ENCODE measurements at places on chromosomes 3 and 15. TPM values are rescaled to one million over a fixed set of nuclear protein-coding genes. Genes with fewer than 3 reads are reported as not detected.

- no peak for DNase-seq
Observed at GRCh38 chr3:61218504-61218903, 32.7 kb downstream of the FHIT start.

DNA sequence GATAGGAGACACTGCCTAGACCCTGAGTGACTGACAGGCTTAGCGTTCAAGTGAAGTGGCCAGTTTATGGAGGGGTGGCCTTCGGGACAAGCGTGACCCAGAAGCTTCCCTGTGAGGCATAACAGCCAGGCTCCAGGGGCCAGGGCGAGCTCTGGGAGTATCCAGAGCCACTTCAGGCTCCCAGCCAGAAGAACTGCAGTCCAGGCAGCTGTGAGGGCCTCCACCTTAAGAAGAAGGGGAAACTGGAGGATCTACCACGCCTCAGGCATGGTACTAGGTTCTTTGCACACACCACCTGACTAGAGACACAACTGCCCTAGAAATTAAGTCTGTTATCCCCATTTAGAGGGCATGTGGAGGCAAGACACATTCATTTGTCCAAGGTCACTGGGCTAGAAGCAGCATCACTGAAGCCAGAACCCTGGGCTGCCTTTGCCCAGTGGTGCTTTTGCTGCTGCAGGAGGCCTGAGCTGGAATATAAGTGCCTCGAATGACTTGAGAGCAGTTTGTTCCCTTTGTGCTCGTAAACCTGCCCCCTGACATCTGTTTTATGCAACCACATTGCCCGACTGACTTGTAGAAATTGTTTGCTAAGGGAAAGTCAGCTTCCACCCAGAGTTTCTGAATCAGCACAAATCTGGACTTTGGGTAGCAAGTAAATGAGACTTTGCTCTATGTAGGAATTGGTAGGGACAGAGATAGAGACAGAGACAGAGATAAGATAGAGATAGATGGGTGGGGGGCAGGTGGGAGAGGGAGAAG, 23.3 kb downstream of the RASGRF1 start:
- no peak for DNase-seq

GRCh38 chr3:72947715-72948490, 48.7 kb upstream of the PPP4R2 start:
- no peak for DNase-seq

DNA sequence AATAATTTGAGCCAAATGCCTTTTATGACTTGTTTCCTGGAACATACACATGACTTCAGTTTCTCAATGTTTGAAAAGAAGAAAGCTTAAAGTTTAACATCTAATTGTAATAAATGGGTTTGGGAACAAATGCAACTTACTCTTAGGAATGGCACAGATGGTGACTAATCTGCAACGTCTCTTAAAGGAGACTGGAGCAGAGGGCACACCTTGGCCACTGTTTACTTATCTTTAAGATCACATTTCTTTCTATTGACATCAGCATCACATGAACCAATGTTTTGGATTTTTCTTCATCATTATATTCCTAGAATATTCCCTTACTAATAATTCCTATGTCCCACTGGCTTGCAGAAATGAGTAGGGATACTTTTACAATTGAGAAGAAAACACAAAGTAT, 229.5 kb downstream of the CHL1 start:
- no peak for DNase-seq

- DNase-seq: no peak
Observed at GRCh38 chr3:110944782-110945181, 126.8 kb upstream of the NECTIN3 start.

- no peak for DNase-seq
Observed at GRCh38 chr3:127291611-127292010, 3.8 kb upstream of the PRR20G start.

- DNase-seq: peak; percentile 55
Observed at GRCh38 chr3:158097593-158098308, 8.5 kb downstream of the SHOX2 start.

GRCh38 chr15:34994925-34995324, 6.8 kb upstream of the ZNF770 start:
- no peak for DNase-seq

DNA sequence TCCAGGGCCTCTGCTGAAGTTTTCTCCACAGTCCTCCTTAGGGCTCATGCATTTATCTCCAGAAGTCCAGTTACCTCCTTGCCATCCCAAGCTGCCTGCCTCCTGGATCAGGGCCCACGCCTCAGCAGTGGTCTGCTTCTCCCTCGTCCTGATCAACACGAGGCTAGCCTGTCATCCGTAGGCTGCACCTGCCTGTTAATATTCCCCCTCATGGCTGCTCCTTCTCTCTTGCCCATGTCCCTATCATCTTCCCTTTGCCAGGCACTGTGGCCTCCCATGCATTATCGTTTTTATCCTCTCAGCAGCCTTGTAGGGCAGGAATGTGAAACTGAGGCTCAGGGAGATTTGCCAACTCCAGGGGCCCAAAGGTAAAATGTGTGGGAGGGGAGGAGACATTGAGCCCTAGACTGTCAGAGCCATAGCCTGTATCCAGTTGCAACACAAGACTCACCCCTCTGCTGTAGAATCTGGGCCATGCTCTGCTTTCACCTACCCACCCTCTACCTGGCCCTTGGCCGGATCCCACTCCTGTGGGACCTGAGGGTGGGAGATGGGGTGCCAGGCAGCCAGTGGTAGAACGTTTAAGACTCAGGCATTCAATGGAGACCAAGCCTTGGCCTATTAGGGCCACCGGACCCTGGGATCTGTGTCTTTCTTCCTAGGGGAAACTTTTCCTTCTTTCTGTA, 4.6 kb downstream of the GRM2 start:
- DNase-seq: no peak

- no peak for DNase-seq
Observed at GRCh38 chr15:63940966-63941620, 105.2 kb downstream of the DAPK2 start.

Gene KIF15
- 15.2 TPM for polyA plus RNA-seq

DNA sequence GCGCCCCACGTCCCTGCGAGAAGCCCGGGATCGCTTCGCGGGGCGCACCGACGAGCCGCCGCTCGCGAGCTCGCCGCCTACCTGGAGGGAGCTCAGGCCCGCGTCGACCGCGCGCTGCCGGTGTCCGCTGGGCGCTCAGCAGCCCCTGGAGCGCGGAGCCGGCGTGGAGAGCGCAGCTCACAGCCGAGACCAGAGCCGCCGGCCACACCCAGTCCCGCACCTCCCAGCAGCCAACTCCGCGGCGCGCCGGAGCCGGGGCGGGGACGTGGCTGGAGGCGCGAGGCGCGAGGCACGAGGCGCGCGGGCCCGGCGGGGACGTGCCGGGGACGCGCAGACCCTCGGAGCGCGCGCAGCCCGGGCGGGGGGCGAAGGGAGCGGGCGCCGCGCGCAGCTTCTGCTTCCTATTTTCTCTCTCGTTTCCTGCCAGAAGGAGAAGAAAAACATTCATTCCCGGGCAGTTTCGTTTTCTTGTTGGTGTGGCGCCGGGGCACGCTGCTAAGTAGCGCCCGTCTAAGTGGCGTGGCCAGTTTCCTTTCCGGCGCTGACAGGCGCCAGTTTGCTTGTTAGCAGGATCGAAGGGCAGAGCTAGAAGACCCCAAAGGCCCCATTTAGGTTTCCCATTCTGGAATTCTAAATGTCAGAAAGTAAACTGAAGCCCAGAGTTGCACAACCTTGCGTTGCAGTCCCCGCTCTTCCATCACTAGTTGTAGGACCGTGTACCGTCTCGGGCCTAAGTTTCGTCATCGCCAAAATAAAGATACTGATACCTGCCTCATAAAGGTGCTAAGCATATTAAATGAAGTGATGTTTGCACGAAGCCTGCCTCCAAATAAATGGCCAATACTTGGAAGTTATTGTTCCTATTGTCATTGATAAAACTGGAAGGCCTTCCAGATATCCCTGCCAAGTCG, at the start of gene GNB4:
Gene GNB4, minus strand, starts transcription at position 206 of the 911 bp plus-strand sequence. CDS start 25,270 bp downstream, outside the sequence.
- DNase-seq: peak; percentile 91

Gene IGSF10
- 38.3 TPM for polyA plus RNA-seq

GRCh38 chr3:149406244-149406752, 28.8 kb upstream of the TM4SF1 start:
- no peak for DNase-seq

GRCh38 chr15:32888221-32888761, 170.5 kb downstream of the GREM1 start:
- DNase-seq: no peak

Gene CCDC14
- 312 TPM for polyA plus RNA-seq

GRCh38 chr3:72738752-72739530, 109.3 kb downstream of the SHQ1 start:
- no peak for DNase-seq

DNA sequence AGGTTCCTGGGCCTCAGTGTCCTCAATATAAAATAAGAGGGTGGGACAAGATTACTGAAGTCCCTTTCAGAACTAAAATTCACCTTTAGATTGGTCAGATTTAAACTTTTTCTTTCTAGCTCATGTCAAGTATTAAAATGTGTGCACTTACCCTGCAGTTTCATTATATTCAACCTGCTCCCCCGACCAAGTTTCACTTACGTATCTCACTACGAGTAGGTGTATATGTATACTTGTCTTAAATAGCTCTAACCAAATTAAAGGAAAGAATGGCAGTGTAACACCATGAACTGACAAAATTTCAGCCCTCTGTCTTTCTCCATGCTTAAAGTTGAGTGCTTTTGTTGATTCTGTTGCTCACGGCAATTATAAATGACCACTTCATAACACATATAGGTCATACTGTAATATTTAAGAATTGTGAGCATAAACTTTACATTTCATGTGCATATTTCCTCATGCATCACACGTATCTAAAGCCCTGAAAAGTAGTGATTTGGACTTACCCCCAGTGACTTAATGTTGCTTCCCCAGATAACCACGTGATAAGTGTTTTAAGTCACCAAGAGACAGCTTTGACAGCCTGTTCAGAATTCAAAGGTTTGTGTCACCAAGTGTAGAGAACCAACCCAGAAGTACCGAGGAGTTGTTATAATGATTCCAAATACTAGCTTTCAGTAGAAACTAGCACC, 70.0 kb downstream of the PGPEP1L start:
- no peak for DNase-seq

DNA sequence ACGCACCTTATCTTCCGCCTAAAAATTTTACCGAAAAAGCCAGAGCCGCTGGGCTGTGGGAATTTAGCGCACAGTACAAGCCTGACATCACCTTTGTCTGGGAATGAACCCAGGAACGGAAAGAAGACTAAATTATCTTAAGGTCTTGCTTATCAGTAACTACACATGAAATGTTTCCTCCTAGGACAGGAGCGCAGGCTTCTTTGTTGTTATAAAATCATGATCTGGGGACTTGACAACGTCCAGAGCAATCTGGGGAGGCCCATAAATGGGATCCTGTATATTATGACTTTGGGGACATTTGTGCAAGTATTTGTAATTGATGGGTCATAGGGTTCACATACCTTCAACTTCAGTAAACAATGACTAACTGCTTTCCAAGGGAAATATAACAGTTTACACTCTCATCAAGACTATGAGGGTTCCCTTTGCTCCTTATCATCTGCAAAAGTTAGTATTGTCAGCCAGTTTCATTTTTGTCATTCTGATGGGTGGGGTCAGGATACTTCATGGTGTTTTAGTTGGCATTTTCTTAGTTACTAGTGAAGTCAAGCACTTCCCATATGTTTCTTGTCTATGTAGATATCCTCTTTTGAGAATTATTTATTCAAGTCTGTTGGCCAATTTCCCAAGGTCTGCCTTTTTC, 213.9 kb upstream of the PFN2 start:
- DNase-seq: no peak

DNA sequence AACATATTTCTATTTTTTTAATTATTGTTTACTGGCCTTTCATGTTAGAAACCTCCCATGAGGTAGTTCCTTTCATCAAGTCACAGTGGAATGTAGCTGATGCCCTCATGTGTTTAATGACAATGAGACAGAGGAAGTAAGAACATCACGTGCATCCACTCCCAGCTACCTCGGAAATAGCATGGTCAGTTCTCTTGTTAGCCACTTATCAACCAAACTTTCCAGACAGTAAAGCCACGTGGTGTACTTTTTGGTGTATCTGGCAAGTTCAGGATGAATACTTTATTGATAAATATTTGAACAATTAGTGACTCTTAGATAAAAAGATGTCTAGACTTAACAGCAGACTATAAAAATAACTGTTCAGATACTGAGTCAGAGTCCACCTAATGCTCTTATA, 781.7 kb downstream of the MECOM start:
- DNase-seq: no peak

- no peak for DNase-seq
Observed at GRCh38 chr3:58868097-58868779, 181.6 kb downstream of the CFAP20DC start.

Gene SLC51B
- polyA plus RNA-seq: 17.8 TPM

- DNase-seq: peak; percentile 15
Observed at GRCh38 chr3:155702745-155703591, 41.9 kb downstream of the PLCH1 start.

Gene NUP210
- 18.6 TPM for polyA plus RNA-seq

DNA sequence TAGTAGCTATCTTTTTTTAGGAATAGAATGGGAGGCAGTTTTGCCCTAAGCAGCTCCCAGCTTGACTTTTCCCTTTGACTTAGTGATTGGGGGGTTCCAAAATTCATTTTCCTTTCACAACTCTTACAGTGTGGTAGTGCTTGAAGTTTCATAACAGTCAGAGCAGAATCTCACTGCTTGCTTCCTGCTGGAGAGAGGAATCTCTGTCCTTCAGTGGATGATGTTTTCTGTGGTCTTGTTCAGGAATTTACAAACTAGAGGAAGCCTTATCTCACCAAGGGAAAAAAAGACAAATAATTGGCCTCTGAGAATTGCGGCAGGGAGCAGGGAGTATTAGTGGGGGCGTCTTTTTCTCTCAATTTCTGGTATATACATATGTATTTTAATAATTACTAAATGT, 326.6 kb upstream of the C2CD4B start:
- DNase-seq: no peak

DNA sequence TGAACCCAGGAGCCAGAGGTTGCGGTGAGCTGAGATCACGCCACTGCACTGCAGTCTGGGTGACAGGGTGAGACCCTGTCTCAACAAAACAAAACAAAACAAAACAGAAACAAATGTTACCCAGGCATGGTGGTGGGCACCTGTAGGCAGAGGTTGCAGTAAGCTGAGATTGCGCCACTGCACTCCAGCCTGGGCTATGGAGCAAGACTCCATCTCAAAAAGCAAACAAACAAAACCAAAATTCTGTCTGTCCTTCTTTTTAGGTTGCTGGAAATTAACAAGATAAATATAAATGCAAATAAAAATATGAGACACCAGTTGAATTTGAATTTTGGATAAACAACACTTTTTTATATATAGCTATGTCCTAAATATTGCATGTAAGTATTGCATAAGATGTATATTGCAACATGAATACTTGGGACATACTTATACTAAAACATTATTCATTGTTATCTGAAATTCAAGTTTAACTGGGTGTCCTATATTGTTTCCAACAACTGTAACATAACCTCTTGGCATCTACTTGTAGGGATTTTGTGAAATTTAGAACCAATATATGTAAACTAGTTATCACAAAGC, 4.7 kb upstream of the CEP97 start:
- no peak for DNase-seq

- no peak for DNase-seq
Observed at GRCh38 chr15:80568876-80569605, 126.1 kb upstream of the ABHD17C start.

GRCh38 chr3:29919571-29919970, 638.7 kb downstream of the RBMS3 start:
- no peak for DNase-seq

Gene RTP1
- polyA plus RNA-seq: not detected

Data from right lung (tissue), 10 donors.